ENCODE measurements at places on chromosomes 3 and 15. TPM values are rescaled to one million over a fixed set of nuclear protein-coding genes. Genes with fewer than 3 reads are reported as not detected.

The CLDND1 gene
- 75.1 TPM for total RNA-seq

The CFAP91 gene
- 3.2 TPM for total RNA-seq

The KCNMB3 gene
- total RNA-seq: 1.5 TPM

The GOLGA8O gene
- total RNA-seq: not detected

The CLASP2 gene
- 31.0 TPM for total RNA-seq

The PLA2G4E gene
- total RNA-seq: not detected

The KLF15 gene
- 0.33 TPM for total RNA-seq

The TMF1 gene
- 9.1 TPM for total RNA-seq

The STRIT1 gene
- not detected for total RNA-seq
